A549 (cell line): ENCODE measurements at places on chromosomes 3 and 15.
A peak's percentile ranks its signal among the peaks of the same experiment; 100 is the strongest.

DNA sequence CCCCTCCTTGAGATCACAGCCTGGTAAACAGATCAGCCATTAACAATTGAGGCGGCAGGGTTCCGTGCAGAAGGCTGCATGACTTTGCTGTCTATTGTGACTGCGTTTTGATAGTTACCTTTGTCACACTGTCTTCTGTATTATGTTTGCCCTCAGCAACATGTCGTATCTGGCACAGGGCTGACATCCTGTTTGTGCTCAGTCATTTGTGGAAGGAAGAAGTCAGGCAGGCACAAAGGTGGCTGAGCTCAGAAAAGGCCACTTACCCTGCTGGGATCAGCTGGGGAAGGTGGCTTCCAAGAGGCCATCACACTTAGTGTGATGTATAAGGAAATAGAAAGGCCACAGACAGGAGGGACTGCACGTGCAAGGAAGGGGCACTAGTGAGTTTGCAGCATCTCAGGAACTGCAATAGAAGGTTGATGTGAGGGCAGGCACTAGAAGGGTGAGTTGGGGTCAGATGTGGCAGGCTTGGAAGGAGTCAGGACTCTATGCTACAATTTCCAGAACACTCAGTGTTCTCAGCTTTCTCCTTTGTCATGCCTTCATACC lies 13.4 kb downstream of the PML start:
- no peak for DNase-seq

DNA sequence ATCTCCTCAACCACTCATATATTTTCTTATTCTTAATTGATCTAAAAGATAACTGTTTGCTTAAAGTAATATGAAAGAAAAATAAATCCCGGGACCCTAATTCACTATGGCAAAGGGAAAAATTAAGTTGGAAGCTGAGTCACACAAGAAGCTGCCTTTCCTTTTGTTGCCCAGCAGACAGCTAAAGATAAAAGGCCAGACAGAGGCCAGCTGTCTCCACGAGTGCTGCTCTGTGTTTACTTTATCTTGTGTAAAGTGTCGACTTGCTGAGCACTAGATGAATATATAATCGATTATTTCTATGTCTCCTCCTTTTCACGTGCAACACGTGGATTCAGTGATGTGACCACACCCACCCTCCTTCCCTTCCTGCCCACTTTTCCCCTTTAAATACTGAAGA lies 52.8 kb upstream of the NSMCE3 start:
- DNase-seq: no peak

- DNase-seq: no peak
Measured at GRCh38 chr3:138296639-138297038, 33.0 kb downstream of the NME9 start.

DNA sequence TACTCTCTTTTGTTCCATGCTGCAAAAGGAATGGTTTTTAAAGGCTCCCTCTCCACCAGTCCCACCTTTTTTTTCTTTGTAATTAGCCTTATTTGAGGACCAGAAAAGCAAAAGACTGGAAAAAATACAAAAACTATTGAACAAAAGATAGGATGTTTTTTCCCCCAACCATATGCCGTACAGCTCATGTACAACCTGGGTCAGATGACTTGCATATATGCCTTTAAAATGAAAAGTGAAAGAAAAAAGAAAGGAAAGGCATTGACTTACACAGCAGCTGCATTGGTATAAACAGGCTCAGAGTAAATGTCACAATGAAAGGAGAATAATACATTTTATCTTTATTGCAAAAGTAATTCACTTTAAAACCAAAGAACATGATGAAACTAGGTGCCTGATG lies 69.5 kb upstream of the CMC1 start:
- DNase-seq: no peak

GRCh38 chr3:74614107-74614967 lies at the start of gene CNTN3:
Gene CNTN3, minus strand, starts transcription at chr3:74614659. Its CDS starts 93,547 bp downstream, at chr3:74521112.
- DNase-seq: no peak

DNA sequence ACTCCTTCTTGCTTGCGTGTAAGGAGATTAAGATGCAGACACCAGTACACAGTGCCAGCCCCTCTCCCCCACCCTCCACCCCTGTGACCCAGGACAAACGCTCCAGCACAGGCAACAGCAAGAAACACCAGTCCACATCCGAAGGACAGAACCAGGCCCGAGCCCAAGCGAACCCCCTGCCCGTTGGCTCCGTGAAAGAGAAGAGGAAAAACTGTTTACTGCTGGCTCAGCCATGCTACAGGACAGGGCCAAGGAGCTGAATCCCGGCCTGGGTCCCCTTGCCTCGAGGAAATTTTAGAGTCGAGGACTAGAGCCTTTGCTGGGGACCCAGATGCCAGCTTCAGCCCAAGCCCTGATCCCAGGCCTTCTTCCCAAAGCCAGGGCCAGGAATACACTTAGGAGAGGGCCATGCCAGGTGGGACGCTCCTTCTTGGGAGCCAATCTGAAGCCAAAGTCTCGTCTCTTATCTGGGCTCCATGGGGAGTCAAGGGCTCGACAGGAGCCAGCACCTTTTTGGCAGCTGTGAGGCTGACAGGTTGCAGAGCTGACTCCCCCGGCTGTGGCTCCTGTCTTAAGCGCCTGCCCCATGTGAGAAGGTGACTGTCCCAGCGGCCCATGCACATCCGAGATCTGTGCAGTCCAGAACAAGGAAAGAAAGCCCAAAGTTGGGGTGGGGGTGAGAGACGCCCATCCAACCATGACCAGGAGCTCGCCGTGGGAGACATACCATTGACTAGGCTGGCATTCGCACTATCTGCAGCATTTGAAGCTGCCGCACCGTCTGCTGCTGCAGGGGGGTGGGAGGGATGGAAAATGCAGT lies 63.8 kb upstream of the SEC13 start:
- DNase-seq: no peak

DNA sequence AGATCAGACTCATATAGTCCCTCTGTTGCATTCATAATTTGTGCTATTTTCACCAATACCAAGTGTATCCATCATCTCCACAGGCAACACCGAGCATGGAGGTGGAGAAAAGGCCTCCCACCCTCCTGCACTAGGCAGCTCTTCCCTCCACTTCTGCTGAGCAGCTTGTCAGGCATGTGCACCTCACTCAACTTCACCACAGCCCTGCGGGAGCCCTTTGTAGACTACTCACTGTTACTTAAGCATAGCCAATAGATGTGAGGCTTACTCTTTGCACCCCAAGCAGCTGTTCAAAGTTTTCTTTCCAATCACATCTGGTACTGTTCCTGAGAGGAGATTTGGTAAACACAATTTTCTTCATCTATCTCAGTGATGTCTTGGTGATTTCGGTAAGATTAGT lies 16.9 kb upstream of the GUCA1C start:
- DNase-seq: no peak

GRCh38 chr15:61661791-61662190 lies 398.5 kb downstream of the VPS13C start:
- DNase-seq: no peak

- DNase-seq: no peak
Measured at GRCh38 chr15:90151989-90152645, 49.0 kb upstream of the SEMA4B start.

DNA sequence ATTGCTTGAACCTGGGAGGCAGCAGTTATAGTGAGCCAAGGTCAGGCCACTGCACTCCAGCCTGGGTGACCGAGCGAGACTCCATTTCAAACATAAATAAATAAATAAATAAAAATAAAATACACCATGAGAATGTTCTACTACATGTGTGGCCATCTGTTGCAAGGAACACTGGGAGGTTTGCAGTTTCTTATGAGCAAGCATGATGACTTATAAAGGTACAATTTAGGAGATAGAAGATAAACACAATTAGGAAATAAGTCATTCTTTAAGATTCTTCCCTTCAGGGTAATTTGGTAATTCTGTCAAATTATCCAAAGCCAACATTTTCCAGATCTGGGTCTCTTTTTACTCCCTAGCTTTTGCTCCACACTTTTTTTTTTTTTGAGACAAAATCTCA lies 13.4 kb downstream of the HTR3C start:
- no peak for DNase-seq

DNA sequence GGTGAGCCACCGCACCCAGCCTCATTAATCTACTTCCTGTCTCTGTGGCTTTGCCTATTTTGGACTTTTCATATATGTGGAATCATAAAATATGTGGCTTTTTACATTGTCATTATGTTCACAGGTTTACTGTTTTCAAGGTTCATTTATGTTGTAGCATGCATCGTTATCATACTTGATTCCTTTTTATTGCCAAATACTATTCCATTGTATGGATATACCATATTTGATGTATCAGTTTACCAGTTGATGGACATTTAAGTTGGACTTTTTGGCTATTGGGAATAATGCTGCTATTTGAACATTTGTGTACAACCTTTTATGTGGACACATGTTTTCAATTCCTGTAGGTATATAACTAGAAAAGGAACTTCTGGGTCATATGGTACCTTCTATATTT lies 14.0 kb downstream of the GXYLT2 start:
- no peak for DNase-seq

DNA sequence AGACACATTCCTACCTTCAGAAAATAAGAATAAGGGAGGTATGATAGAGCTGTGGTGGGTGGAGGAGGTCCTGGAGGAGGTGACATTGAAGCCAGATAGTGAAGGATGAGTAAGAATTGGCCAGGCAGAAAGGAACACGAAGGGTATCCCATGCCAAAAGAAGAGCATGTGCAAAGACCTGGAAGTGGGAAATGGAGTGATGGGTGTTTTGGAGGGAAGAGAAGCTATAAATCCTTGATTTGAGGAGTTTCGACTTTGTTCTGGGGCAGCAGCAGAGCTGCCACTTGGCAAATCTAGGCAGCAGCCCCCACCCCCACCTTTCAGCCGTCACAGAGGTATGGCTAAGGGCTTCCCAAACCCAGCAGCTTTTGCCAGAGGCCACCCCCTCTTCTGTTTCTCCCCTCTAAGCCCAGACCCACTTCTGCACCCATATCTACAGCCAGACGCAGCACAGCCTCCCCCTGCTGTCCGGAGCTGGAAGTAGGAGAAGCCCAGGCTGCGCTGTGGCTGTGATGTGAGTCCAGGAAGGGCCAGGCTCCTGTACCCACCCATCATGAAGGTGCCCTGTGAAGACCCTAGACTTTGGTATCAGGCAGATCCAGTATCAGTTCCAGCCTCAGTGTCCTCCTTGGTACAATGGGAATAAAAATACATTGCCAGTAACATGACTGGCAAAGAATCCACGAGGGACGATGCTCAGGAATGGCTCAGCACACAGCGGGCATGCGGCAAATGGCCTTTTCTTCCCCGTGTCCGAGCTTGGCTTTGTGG lies 188.7 kb upstream of the LINGO1 start:
- peak; percentile 77 for DNase-seq

DNA sequence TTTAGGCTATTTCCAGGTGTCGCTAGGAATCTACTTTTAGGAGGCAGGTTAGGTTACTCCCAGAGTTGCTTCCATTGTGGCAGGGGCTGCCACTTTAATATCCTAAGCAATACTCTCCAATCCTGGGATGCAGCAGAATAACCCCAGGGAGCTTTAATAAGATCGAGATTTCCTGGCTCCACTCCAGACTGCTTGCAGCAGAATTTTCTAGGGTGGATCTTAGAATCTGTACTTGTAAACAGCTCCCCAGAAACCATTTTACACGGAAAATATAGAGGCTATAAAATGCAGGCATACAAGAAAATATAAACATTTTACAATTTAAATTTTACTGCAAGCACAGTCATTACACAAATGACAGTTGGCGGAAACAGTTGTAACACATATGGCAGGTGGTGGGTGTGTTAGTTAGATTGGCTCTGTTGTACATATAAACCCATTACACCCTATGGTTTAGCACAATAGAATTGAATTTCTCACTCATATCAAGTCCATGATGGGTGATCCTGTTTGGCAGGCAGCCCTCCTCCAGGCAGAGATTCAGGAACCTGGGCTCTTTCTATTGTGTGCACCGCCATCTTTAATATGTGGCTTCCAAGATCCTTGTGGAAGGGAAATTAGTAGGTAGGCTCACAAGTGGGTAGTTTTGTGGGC lies 35.0 kb upstream of the TNFAIP8L3 start:
- DNase-seq: no peak

DNA sequence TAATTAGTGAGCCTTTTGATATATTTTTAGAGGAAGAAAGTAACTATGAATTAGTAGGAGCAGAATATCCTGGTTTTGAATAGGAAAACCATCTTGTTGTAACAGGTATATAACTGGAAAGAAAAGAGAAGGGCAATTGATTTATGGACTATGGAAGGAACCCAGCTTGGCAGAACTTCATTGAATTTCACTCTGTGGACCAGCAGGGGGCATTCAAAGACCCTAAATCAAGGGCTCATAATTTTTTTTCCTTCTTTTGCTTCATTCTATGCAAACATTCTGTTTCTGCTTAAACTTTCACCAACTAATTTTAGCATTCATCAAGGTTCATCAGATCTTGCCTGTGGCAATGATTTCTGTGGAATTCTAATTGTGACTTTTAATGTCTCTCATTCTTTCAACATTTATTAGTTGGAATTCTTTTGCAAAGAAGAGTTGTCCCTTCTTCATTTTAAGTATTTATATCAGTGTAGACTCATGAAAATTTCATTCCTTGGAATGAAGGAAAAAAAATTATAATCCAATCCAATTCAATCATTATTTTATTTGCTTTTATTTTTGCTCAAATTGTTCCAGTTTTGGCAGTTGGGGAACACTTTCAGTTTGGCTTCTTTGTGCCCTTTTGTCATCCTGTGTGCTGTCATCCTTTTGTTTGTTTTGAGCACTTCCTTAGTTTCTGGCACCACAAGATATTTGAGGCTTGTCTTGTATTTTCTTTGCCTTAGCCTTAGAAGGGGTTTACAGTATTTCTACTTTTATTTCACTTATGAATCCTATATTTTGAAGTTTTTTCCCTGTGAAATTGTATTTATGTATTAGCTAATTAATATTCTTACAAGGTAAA lies 30.4 kb downstream of the NXPE3 start:
- DNase-seq: peak; percentile 57

- DNase-seq: peak; percentile 63
Measured at GRCh38 chr15:58528188-58528870, 96.5 kb downstream of the LIPC start.

DNA sequence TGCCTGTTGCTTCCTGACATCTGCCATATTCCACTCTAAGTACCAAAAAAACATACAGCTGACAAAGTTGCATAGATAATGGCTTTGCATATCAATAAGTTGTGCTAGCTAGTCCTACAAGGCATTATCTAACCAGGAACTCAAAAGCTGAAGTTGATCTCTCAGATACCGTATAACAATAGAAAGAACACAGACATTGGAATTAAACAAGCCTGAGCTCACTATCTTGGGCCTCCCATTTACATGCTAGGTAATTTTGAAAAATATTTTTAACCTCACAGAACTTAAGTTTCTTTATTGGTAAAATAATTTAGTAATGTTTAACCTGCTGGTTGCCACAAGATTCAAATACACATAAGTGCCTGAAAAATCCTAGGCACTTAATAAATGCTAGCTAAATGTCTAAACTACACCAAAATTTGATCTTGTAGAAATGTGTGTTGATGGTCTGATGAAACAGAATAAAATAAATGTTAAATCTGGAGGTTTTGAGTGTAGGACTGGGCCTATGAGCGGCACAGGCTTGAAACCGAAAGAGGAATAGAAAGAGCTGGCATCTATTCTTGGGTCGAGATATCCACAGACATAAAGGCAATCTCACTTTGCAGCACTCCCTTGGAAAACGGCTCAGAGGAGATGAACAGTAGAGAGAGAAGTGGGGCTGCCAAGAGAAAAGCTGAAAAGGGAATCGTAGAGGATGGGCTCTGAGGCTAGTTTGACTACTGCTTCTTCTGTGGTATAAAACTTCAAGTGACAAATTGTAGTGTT lies 29.9 kb upstream of the TTC14 start:
- DNase-seq: no peak

- DNase-seq: no peak
Measured at GRCh38 chr15:59817834-59818233, 128.7 kb upstream of the BNIP2 start.

GRCh38 chr3:192061426-192061825 lies 600.5 kb downstream of the PYDC2 start:
- DNase-seq: no peak

GRCh38 chr15:29822100-29822683 lies at the start of gene TJP1:
Gene TJP1, minus strand, starts transcription at chr15:29822468. Its CDS starts 440 bp downstream, at chr15:29822028.
- DNase-seq: peak; percentile 54
